ENCODE measurements at places on chromosomes 16 and 17. TPM values are rescaled to one million over a fixed set of nuclear protein-coding genes. Genes with fewer than 3 reads are reported as not detected.

Gene EPOP
- total RNA-seq, result 11.6 TPM

Gene CMTM1
- total RNA-seq, result 15.0 TPM

Gene CTF1
- 0.23 TPM for total RNA-seq

Gene SAMD14
- total RNA-seq, result 0.55 TPM

Gene SLC52A1
- 0.40 TPM for total RNA-seq

GRCh38 chr17:80414508-80414802 is 512 bp upstream of the ENDOV start:
- peak; percentile 29 for DNase-seq

- DNase-seq, result no peak
Observed at GRCh38 chr17:67478401-67479041, 101.4 kb downstream of the PITPNC1 start.

- DNase-seq, result no peak
Observed at GRCh38 chr16:7097518-7097917, 235.1 kb upstream of the RBFOX1 start.

DNA sequence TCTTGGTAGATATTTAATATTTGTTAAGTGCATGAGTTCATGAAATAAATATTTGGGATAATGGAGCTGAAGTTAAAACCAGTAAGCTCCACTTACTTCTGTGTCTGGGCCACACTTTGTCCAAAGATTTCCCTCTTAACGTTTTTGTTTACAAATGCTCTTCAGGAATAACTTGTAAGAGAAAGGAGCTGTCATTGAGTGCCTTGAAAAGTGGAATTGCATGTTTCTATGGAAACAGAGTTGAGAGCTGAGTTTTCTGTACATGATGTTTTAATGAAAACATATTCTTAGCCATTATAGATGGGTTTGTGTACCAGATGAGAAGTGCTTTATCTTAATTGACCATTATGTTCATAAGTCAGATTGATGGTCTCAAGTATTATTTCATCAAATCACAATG is 1045.4 kb upstream of the EEF2KMT start:
- DNase-seq, result no peak

- no peak for DNase-seq
Observed at GRCh38 chr16:31271621-31272190, 11.9 kb downstream of the ITGAM start.

- DNase-seq, result no peak
Observed at GRCh38 chr17:82116246-82116645, 18.2 kb upstream of the FASN start.

GRCh38 chr17:71330099-71330375 is 790.8 kb upstream of the SOX9 start:
- DNase-seq, result no peak

GRCh38 chr16:8355675-8356074 is 234.6 kb downstream of the TMEM114 start:
- no peak for DNase-seq

DNA sequence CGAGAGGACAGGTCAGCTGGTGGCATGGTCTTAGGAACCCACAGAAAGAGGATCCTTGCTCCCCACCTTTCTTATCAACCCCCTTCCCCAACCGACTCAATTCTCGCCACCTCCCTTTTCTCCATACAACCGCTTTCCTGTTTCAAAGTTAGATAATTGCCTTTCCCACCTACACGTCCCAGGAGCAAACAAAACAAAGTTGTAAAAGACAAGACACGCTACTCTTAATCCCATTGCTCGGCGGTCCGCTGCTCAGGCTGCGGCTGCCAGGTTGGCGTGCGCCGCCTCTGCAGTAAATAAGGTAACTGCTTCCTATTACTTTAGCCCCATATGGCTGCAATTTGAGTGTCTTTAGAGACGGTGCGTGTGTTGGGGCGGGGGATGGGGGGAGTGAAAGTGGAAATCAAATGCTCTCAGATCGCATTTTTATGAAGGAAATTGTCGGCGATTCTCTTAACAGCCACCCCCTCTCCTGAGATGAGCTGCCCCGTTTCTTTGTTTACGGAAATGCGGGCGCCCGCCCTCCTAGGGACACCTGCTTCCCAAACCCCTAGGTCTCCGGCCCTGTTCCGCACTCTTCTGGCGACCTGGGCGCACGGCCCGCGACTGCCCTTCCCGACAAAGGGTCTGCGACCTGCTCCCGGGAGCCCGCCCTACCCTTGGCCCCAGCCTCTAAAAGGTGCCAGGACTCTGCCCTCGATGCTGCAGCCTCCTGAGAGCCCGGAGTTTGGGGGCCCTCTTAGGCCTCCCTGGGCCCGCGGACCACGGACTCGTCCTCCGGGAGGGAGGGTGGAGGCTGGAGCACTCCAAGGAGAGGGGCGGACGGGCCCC is 3.7 kb upstream of the CBX8 start:
- peak; percentile 63 for DNase-seq

GRCh38 chr16:20901068-20901435 is 481 bp downstream of the LYRM1 start:
- no peak for DNase-seq

DNA sequence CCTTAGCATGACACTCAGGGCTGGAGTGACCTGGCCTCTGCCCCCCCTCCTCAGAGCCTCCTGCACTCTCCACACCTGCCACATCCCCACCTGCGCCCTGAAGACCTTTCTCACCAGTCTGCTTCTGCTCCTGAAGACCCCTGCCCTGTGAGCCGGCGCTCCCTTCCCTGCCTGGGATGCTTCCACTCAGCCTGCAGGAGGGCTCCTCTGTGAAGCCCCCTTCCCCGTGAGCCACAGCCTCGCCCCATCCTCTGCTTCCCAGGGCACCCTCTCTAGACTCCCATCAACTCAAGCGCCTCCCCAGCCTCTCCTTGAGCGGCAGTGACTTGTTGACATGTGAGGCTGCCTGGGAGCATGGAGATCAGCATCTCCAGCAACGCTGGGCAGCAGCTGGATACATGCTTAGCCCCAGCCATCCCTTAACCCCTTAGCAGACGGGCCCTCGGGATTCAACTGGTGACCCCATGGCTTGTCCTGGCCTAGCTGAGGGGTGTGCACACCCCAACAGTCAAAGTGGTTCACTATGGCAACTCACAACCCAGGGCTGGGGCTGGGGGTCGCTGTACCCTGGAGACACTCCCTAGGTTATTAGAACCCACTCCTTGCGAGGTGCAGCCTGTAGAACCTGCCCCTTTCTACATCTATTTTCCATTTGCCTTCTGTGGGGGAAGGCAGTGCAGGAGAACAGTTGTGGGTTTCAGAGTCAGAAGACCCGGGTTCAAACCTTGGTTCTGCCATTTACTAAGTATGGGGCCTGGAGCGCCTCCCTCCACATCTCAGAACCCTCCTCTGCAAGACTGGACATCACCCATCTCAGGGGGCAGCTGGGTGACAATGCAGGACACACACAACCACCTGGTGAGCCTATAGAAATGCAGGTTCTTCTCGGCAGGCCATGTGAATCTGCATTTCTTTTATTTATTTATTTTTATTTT is 21.5 kb downstream of the TMEM235 start:
- peak; percentile 41 for DNase-seq

DNA sequence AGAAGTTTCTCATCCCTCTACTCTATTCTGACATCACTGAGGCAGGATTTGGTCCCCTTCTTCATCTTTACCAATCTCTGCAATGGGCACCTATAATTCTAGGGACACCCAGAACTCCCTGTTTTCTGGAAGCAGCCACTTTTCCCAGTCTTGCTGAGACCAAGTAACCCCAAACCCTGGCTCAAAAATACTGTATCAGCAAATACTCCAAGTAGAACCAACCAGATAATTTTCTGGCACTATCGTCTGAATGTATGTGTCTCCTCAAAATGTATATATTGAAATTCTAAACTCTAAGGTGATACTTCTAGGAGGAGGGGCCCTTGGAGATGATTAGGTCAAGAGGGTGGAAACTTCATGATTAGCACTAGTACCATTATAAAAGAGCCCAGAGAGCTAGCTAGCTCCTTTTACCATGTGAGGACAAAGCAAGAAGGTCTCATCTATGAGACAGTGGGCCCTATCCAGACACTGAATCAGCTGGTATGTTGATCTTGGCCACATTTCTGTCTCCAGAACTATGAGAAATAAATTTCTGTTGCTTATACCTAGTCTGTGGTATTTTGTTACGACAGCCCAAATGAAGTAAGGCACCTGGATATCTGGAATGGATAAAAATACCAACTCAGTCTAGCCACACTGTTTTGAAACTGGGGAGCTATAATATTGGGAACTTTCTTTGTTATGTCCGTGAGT is 464.4 kb downstream of the CDH11 start:
- no peak for DNase-seq

- DNase-seq, result no peak
Observed at GRCh38 chr16:87335625-87336433, 18.6 kb upstream of the C16orf95 start.

- no peak for DNase-seq
Observed at GRCh38 chr16:621526-622105, 9.2 kb upstream of the WFIKKN1 start.
